ENCODE measurements at places on chromosomes 7 and 10. TPM values are rescaled to one million over a fixed set of nuclear protein-coding genes. Genes with fewer than 3 reads are reported as not detected.

DNA sequence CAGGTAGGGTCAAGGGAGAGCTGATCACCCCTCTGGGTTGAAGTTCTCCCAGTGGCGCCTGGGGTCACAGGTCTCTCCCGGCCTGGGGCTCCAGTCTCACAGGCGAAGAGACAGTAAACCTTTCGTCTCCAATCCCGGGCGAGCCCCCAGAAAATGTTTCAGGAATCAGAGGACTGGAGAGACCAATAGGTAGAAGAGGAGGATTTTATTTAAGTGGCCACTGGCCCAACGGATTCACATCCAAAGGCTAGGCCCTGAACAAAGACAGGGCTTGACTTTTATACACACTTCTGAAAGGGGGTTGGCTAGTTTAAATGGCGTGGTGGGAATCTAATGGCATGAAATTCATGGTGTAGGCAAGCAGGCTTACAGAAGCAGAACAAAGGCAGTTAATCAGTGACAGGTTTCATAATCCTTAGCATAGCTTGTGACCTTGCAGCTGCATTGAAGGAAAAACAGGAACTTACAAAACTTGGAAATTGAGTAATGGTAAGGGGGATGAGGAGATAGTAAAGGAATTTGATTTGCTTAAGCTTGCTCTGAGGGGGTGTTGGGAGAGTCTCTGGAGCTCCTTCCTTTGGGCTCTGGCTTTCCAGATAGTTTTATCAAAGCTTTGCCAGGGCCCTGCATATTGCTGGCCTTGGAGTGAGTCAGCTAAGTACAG, 105.5 kb downstream of the TRIM24 start:
- DNase-seq = no peak

DNA sequence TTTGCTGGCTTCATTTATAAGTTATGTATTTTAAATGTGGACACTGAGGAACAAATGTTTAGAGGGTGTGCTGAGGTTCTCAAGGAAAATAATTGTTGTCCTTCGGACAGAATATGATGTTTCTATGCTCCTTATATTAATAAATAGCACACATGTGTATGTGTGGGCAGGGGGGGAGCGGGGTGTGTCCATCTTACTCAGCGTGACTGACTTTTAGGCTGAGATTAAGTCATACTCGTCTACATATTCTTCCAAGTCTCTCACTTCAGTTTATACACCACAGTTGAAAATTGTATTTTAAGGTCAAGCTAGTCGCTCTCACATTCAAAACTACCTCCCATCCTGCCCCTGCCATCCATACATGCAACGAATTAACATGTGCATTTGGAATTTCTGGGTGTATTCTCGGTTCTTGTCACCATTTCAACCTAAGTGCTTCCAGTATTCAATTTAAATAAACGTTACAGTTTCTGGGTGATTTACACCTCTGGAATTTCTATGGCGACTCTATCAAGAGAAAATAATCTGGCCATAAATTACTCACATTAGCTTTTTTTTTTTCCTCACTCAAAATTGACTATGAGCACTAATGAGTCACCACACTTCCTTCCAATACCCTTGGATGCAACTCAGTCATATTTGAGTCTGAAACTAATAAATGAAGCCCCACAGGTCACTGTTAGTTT, 3.3 kb downstream of the PCDH15 start:
- no peak for DNase-seq

DNA sequence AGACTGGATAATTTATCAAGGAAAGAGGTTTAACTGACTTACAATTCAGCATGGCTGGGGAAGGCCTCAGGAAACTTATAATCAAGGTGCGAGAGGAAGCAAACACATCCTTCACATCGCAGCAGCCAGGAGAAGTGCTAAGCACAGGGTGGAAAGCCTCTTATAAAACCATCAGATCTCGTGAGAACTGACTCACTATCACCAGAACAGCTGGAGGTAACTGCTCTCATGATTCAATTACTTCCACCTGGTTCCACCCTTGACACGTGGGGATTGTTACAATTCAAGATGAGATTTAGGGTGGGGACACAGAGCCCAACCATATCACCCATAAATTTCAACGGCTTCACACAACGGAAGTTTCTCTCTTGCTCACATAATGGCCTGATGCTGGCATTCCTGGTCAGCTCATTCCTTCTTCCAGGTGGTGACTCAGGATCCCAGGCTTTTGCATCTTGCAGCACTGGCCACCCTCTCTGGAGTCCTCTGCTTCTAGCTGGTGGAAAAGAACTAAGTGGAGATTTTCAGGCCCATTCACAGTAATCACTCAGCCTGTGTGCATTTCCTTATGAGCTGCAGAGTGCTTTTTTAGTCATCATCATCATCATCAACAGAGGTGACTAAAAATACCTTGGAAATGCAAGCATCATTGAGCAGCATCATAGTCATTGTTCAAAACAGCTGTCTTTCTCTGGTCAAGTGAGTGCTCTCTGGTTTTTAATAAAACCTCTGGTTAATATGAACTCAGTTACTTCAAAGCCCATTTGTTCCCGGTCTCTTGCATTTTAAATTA, 308.1 kb downstream of the SFMBT2 start:
- DNase-seq = no peak

DNA sequence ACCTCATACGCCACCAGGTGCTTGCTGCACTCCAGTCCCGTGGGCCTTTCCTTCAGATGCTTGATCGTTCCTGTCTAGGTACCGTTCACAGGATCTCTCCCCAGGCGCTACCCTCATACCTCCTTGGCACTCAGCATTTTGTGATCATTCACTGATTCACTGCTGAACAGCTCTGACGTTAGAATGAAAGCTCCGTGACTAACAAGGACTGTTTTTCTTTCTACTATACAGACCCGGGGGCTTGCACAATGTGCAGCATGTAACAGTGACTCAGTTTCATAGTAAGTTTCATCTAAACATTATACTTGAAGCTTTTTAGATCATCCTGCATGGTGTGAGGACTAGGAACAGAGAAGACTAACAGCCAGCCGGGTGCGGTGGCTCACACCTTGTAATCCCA, 20.6 kb downstream of the KIN start:
- DNase-seq = no peak

DNA sequence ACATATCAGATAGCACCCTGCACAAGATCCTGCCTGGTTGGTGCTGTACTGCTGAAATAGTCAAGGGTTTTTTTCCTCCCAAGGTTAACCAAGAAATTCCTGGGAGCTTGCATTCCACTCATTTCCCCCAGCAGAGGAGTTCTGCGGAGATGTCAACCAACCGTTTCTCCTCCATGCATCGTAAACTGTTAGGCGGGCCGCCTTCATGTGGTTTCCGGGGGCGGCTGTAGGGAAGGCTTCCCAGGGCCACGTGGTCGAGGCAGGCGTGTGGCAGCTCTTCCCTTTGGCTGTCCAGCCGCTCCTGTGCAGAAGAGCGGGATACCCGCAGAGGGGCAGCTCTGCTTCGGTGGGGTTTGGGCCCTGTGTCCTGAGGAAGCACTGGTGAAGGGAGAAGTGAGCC, 113.7 kb downstream of the RGS10 start:
- DNase-seq = no peak

DNA sequence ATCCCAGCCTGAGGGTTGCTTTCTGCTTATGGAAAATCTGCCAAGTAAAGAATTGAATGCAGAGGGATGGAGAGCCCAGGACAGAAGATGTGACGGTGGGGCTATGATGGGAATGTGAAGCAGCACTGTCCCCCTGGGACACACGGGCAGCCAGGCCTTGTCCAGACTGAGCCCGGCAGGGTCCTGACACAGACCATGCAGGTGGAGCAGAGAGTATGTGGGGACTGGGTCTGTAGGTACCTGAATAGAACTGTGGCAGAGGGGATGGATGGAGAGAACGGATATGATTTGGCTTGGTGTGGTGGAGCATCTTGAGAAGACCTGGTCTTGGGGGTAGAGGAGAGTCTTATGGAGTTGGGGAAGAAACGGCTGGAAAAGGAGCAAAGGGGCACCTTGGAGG, 732 bp upstream of the LRRC18 start:
- no peak for DNase-seq

GRCh38 chr10:22699976-22700375, 14.4 kb downstream of the PIP4K2A start:
- no peak for DNase-seq

DNA sequence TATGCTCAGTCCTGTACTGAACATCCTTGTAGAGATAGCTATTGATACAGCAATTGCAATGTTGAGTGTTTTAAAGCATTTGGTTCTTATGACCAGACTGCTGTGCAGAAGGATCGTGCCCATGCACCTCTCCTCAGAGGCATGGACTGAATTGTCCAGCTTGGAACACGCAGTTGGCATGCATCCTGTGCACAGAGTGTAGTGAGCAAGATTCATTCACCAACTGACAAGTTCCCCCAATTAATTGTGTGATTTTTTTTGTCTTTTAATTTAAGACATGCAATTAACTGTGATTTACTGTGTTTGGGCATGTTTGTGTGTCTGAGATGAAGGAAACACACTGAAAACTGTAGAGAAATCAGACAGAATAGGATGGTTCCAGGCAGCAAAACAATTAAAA, 323.7 kb downstream of the CDK14 start:
- DNase-seq = no peak

DNA sequence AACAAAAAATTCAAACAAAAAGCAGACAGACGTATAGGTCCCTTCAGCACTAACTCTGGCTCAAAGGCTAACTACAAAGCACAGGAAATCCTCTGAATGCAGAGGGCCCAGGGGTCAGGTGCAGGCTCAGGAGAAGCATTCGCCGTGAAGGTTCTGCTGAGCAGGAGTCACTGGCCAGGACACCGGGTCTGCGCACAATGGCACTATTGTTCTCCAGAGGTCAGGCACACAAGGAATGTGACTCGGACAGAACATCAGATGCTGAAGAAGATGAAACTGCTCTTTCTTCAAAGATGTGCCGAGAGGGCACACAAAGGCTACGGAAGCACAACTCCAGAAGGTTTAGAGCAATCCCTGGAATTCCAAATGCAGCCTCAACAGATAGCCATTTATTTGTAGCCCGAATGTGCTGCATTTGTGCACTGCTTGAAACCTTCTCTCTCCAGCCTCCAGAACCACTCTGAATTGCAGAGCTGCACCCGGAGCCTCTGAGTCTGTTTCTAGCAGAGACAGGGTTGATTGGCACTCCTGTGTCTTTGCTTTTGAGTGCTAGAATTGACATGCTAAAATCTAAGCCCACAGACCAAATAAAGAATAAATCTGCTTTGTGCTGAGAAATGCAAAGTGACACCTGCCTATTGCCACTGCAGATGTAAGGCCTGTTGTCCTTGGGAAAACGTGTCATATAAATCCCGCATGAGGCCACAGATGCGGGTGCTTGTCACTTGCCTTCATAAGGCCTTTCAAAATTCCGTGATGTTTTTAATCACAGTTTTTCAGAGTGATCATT, 85.4 kb upstream of the AFAP1L2 start:
- DNase-seq = no peak

GRCh38 chr10:87850742-87851205, 12.6 kb downstream of the KLLN start:
- peak; percentile 43 for DNase-seq

DNA sequence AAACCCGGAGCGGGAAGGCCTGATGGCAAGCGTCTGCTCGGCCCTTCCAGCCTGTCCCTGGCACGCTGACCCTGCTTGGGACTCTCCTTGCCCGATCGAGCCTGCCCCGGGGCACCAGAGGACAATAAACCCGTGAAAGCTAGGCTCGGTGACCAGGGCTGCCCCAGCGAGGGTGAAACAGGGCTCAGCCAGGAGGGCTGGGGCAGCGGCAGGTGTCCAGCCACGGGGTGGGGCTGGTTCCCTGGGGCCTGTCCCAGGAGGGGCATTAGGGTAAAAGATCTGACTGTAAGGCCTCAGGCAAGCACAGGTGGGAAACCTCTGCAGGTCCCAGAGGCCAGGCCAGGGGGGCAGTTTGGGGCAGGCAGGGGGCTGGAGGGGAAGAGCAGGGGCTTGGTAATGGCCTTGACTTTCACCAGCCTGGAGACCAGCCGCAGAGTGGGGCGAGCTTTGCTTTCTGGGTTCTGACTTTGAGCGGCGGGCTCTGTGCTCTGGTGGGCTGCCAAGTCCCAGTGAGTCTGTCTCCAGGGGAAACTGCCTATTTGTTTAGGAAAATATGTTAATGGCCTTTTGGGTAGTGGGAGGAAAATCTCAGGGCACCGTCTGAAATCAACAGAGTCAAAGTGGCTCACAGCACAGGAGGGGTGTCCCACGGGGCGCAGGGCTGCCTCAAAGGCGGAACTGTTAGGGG, 68.2 kb upstream of the INPP5A start:
- peak; percentile 59 for DNase-seq

DNA sequence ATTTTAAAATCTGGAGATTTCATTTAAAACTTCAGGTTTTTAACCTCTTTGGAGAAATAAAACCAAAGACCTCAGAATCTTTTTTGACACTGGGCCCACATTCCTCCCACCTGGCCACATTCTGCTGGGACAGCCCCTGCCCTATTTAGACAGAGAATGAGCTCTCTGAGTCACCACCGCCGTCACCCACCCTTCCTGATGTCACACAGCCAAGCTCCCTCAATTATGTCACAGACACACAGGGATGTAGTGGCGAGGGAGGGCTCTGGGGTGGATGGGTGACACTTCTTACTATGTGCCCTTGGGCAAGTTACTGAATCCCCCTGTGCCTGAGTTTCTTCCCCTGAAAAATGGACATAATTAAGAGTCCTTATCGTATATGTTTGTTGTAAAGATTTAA, 162.6 kb downstream of the RAB11FIP2 start:
- DNase-seq = no peak

DNA sequence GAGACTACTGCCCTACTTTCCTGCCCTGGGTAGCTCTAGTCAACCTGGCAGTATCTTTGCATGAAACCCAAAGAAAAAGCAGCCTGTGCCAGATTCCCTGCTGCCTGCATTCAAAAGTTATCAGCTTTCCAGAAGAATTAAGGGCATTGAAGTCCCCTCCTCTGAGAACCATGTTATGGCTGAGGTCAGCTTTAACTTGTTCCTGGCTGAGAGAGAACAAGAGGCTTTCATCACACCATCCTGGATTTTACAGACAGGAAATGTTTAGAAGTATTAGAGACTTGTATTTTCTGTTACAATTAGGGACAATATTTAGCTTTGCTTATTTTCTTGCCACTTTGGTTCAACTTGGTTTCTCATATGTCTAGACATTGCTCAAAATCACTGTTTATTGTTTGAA, 238.8 kb downstream of the ARL4A start:
- no peak for DNase-seq

DNA sequence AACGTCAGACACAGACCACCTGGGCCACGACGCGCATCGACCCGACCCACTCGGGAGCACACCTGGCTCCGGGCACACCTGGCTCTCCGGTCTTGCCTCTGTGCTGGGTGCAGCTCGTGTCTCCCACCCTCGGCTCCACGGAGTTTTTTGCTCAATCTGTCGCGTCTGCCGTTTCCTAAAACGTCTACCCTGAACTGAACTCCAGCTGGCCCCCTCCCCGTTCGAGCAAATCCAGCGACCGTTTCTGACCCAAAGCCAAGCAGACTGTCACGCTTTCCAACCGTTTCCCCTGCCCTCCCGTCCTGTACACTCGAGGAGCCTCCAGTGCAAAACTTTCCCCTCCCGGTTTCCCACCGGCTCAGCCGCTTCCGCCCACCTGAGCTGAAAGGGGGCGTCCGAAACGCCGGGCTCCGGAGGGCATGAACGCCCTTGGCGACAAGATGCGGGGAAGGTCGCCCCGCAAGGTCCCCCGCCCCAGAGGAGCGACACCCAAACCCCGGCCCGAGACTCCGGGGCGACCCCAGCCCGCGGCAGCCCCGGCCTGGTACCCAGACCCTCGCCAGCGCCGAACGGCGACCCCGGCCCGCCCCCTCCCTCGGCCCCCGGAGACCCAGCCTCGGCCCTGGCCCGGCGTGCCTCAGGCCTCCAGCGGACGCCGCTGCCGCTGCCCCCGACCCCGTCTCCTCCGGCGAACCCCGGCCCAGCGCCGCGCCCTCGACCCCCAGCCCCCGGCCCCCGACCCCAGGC, 557 bp downstream of the CYTH3 start:
- no peak for DNase-seq

Gene CYP3A4
- polyA plus RNA-seq = 0.17 TPM

Gene FRMD4A
- 78.2 TPM for polyA plus RNA-seq
